ENCODE measurements at places on chromosomes 3 and 15.

- no peak for DNase-seq
Observed at GRCh38 chr3:136860541-136860940, 1.5 kb upstream of the NCK1 start.

GRCh38 chr15:46577767-46578166 is 942.9 kb downstream of the SQOR start:
- no peak for DNase-seq

- DNase-seq = no peak
Observed at GRCh38 chr15:69380100-69380725, 33.9 kb upstream of the KIF23 start.

DNA sequence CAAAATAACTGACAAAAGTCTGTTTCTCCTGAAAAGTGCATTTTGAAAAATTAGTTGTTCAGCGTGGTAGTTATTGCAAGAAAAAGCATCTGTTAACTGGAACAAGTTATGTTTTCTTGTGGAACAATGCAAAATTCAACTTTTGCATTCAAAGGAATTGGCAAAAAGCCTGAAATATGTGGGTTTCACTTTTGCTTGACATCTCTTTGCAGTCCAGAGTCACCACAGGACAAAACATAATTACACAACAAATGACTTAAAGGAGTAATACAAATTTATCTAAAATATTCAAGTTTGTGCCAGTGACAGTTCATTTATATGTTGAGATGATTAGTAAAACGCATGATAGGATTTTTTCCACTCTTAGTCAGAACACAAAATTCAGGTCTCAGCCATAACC is 96.3 kb upstream of the P2RY1 start:
- no peak for DNase-seq

DNA sequence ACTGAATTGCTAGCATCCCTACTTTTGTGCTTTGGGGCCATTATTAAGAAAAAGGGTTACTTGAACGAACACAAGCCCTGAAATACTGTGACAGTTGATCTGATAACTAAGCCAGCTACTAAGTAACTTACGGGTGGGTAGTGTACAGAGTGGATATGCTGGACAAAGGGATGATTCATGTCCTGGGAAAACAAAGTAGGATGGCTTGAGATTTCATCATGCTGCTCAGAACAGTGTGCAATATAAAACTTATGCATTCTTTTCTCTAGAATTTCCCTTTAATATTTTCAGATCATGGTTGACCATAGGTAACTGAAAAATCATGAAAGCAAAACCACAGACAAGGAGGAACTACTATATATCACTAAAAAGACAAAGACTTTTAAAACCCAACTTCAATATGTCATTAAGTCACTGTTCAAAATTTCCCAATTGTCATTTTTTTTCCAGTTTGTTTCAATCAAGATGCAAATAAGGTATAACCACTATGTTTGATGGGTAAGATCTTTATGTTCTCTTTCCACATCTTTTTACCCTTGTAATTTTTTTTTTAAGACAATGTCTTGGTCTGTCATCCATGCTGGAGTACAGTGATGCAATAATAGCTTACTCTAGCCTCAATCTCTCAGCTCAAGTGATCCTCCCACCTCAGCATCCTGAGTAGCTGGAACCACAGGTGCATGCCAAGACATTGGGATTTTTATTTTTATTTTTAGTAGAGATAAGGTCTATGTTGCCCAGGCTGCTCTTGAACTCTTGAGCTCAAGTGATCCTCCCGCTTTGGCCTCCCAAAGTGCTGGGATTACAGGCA is 67.7 kb downstream of the IFT80 start:
- no peak for DNase-seq

DNA sequence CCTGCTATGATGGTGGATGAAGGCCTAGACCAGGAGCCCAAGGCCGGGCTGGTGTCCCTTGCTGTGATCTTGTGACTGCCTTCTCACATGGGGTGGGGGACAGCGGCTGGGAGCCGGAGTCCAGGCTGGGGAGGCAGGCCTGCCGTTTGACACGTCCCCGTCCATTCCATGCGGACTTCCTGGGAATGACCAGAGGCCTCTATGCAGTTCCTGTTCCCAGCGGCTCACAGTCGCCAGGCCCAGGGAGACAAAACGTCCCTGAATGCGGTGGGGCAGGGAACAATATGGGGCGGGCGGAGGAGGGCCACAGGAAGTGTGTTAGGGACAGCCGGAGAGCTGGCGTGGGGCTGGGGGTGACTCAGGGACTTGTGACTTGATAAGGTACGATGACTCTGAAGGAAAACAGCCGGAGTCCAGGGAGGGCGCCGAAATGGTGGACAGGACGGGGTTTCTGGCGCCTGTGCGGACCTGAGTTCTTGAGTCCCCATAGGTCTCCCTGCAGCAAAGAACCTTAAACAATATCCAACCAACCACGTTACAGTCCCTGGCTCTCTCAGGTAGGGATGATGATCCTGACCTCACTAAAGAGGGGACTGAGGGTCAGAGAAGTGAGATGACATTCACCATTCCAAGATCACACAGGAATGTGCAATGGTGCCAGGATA is 40.5 kb upstream of the SMAD6 start:
- no peak for DNase-seq

DNA sequence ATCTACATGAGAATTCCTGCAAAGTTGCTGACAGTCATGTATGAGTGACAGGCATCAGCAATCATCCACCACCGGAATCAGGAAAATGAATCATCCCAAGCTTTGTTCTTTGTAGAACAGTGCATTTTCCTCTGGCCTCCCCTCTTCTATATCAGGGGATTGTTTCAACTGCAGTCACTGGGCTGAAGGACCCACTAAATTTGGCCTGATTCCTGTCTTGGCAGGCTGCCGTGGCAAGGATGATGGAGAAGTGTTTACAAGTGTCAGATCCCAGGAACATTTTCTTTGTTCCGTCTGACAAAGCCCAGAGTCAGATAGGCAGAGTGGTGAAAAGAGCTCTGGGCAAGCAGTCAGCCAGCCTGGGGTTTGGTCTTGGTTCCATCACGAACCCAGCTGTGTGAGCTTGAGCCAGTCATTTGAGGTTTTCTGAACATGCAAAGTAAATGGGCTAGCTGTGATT is 175.1 kb upstream of the TSC22D2 start:
- DNase-seq = no peak

GRCh38 chr15:52440946-52441345 is 87.7 kb downstream of the MYO5A start:
- DNase-seq = no peak

DNA sequence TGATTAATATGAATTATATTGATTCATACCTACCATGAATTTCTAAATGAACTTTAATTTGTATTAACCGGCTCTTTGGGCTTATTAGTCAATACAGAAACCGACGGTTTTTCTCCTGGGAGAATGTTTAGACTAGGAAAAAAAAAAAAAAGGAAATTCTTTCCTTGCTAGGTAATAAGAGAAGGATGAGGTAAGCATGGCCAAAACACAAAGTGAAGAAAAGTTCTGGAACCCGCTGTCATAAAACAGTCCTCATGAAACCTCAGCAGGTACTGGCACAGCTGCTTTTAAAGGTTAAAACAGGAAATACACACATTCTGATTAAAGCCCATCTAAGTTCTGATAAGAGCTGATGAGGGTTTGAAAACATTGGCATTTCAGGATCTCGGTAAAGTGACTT is 30.8 kb upstream of the PSTPIP1 start:
- no peak for DNase-seq

- no peak for DNase-seq
Observed at GRCh38 chr3:154786724-154787123, 293.4 kb upstream of the MME start.

DNA sequence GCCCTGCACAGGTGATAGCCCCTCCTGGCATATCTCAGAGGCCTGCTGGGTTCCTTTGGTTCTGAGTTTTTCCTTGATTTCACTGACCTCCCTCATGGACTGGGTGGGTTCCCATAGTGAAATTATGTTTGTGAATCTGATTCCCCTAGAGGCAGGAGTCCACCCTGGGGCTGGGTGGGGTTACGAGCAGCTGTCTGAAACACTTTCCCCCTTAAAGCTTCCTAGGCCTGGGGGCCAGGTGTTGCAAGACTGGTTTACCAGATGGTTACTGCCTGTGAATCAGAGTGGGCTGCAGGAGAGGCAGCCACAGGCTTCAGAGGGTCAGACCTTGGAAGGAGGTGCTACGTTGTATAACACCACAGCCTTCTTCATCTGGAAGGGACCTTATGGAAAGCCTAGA is 34.3 kb downstream of the IL20RB start:
- DNase-seq = no peak

GRCh38 chr15:41713047-41713446 is 52.8 kb downstream of the MGA start:
- no peak for DNase-seq

GRCh38 chr15:96121086-96121920 is 209.2 kb upstream of the NR2F2 start:
- DNase-seq = no peak

DNA sequence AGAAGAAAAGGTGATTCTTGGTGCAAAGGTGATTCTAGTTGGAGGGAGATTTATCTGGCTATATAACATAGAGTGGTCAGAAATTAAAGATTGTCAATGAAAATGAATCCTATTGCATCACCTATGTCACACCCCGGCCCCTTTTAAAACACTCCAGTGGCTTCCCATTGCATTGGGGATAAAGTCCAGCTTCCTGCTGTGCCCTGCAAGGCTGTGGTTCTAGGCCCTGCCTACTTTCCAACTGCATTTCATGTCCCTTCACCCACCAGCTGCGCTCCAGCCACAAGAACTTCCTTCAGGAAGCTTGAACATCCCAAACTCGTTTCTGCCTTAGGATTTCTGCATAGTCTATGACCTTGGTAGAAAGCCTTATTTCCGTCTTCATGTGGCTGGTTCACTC is 118.7 kb upstream of the UMPS start:
- no peak for DNase-seq

DNA sequence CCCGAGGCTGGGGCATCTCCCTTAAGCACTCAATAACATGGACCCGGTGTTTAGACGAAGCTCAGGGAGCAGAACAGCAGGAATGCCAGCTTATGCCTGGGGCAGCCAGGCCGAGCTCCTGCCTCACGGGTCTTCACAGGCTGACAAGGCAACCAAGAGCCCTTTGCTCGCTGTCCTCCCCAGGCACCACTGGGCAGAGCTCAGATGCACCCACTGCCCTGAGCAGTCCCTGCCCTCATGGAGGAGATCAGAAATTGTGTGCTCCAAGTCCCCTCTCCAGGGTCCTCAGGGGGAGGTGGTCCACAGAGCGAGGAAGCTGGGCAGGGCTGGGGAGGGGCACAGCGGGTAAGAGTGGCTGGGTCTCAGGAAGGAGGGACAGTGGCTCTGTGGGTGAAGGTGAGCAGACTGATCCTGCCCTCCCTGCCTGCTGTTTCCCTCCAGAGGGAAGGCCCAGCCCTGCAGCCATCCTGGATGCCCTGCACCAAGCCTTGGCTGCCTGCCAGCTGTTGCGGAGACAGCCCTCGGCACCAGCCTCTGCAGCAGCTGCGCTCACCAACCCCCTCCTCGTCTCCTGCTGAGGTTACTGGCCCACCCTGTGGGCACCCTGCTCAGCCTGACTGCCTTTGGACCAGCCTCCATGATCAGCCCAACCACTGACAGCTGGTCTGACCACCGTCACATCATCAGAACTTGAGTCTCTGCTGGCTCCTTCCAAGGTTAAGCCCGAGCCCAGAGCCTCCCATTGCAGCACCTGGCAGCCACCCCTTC is 21.1 kb upstream of the GP9 start:
- DNase-seq = no peak

DNA sequence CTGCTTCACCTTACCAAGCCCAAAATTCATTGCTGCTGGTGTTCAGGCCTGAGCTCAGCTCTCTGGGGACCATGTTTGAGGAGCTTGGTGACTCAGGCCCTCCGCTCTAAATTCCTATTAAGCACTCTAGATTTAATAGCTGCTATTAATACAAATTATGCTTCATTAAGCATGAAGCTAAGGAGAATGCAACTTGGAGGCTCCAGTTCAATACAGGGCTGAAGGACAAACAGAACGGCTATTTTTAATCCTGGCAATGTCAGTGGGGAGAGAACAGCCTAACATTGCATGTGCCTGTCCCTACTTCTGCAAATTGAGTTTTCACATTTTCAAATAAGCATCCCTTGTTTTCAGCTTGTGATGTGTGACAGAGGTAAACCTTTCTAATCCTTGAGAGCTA is 80.1 kb upstream of the TRIM42 start:
- DNase-seq = no peak

Data from activated gamma-delta T cell (primary cell).